ENCODE measurements at places on chromosomes 11 and 22.

DNA sequence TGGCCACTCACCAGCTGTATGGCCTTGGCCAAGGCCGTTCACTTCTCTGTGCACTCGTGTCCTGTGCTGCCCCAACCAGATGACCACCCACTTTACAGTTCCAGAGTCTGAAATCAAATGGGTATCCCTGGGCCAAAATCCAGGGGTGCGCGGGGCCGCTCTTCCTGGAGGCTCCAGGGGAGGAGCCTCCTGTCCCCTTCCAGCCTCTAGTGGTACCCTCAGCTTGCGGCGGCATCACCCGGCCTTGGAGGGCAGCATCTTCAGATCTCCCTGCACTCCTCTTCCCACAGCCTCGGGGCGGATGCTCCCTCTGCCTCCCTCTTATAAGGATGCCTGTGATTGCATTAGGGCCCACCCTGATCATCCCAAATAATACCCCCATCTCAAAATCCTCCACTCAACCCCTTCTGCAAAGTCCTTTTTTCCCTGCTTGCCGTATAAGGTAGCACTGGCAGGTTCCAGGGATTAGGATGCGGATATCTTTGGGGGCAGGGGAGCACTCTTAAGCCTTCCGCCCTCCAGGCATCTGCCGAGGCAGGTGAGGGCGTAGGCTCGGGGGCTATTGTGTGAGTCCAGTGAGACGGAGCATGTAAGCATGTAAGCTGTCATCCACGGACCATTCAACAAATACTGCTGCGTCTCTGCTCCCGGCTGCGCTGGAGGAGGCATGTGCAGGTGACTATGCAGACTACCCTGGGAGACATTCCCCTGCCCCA lies 24.4 kb upstream of the SHISAL1 start:
- DNase-seq: no peak

DNA sequence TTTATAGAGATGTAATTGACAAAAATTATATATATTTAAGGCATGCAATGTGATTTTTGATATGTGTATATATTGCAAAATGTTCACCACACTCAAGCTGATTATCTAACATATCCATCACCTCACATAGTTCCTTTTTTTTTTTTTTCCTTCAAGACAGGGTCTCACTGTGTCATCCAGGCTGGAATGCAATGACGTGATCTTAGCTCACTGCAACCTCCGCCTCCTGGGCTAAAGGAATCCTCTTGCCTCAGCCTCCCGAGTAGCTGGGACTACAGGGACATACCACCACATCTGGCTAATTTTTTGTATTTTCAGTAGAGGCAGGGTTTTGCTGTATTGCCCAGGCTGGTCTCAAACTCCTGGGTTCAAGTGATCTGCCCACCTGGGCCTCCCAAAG lies 65.1 kb upstream of the SLC35C1 start:
- DNase-seq: no peak

- no peak for DNase-seq
Observed at GRCh38 chr22:46536537-46537224, 739 bp downstream of the CELSR1 start.

DNA sequence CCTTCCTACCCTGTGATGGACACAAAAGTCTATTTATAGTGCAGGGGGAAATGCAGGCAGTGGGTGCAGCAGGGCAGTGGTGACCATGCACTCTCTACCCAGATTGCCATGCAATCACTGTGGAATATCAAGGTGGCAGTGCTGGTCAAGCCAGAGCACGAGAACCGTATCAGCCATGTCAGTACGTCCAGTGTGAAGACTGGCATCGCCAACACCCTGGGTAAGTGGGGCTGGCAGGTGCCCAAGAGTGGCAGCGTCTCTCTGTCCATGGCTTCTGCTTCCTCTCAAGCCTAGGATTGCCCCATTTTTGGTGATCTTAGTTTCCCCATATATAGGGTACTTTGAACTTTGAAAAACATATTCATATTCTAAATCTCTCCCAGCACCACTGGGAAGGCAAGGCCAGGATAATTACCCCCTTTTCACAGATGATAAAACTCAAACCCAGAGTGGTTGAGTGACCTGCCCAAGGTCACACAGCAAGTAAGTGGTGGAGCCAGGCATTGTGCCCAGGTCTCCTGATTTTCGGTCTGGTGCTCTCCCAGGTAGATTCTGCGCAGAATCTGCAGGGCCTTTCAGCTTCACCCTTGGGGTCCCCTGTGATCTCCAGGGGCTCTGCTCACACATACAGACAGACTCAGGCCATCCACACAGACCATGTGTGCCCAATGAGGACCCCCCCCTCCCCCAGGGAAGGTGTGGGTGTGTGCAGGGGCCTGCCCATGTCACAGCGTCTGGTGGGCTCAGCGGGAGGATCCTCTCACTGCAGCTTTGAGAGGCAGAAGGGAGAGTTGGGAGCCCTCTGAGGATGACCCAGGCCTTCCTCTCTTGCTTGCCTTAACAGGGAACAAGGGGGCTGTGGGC lies 7.1 kb downstream of the INPPL1 start:
- no peak for DNase-seq

DNA sequence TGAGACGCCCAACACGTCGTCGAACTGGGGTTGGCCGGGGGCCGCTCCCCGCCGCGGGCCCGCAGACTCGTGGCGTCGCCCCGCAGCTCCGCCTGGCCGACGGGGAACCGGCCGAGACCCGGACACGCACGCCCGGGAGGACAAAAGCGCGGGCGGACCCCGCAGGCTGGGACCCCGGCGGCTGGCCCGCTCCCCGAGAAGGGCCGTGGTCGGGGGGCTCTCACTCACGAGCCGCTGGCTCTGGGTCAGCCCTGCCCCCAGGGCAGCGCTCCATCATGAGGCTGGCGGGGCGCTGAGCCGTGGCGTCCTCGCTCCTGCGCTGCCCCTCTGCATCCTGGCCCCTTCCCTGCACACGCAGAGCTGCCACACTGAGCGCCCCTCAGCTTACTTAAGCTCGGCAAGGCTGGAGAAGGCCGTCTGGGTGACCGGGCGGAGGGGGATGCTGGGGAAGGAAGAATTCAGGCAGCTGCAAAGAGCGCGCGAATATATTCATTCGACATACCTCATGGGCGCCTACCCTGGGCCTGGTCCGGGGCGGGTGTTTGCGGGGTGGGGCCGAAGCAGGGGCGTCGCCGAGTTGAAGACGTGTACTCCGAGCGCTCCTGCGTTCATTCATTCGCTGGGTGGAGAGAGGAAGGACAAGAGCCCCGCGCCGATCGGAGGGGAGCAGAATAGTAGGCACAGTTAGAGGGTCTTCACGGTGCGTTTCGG lies 579 bp upstream of the CYB5R2 start:
- DNase-seq: no peak

GRCh38 chr11:3614742-3615171 lies 27.0 kb downstream of the ART5 start:
- DNase-seq: peak; percentile 79

DNA sequence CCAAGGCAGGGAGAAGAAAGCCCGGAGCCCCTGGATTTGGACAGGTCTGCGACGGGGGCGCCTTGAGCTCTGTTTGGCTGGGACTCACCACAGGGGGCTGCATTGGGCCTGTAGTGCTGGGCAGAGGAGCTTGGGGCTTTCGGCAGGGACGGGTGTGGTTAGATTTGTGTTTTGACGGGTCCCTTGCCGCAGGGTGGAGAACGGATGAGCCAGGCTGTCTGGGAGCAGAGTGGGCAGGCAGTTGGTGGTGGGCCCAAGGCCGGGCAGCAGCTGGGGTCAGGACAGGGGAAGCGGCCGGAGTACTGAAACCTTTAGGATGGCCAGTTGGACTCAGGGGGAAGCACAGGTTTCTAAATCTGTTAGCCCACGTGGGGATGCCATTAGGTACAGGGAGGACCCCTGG lies 13.4 kb downstream of the C11orf24 start:
- no peak for DNase-seq

Measured in KBM-7 (cell line).